CD4-positive, alpha-beta T cell treated with Interferon gamma for 1 hour (primary cell): ENCODE measurements at places on chromosomes 2 and 18.
A peak's percentile ranks its signal among the peaks of the same experiment; 100 is the strongest.

DNA sequence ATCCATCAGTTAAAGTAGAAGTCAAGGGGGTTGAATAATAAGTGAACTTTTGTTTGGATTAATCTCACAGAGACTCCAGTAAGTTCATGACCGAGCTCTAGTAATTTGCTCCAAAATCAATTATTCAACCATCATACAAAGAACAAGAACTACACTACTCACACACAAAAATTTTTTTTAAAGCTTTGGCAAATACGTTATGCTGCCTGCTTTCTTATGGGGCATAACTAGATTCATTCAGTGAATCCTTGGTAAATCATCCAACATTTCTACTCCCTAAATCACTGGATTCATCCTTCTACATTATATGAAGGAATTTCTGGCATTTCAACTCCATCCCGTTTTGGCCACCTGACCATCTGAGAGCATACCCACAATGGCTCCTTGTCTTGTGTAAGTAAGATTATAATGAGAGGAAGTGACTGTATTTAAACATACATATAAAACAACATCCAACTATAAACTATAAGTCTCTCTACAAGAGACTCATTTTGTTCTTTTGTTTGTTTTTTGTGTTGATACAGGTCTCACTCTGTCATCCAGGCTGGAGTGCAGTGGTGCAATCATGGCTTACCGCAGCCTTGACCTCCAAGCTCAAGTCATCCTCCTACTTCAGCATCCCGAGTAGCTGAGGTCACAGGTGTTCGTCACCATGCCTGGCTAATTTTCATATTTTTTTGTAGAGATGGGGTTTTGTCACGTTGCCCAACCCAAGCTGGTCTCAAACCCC is 144.2 kb upstream of the LRRTM4 start:
- DNase-seq, result no peak

DNA sequence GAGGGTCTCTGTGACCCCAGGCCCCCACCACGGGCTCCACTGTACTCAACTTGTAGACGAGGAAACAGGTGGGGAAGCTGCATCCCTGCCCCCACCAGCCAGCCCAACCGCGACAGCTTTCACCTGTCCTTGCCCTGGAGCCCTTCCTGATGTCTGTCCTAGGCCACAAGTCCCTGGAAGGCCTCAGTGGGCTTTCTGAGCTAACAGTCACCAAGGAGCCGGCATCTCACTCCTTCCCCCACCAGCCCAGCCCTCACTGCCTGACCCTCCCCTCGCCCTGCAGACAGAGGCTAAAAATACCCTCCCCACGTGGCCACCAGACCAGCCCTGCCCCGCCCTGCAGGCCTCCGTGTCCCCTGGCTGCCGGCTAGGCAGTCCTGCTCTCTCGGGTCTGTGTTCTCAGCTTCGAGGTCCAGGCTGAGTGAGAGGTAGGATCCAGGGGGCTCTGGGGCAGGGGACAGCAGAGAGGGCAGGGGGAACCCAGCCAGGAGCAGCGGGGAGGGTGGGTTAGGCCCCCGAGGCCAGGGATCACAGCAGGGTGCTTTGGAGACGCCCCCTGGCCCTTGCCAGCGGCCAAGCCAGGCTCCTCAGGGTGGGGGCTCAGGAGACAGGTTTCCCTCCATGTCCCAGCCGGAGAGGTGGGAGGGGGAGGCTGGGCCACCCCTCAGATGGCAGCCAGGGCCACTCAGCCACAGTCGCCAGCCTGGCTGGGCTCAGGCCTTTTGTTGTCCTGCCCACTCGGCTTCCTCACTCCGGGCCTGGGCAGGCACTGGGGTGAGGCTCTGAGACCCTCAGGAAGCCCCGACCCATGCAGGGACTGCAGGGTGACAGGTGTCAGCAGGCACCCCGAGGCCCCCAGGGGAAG is at the start of gene KLHL30:
KLHL30 (plus strand) TSS at position 338 of the 865 bp plus-strand sequence. CDS start 2,087 bp downstream, outside the sequence.
- DNase-seq, result no peak

DNA sequence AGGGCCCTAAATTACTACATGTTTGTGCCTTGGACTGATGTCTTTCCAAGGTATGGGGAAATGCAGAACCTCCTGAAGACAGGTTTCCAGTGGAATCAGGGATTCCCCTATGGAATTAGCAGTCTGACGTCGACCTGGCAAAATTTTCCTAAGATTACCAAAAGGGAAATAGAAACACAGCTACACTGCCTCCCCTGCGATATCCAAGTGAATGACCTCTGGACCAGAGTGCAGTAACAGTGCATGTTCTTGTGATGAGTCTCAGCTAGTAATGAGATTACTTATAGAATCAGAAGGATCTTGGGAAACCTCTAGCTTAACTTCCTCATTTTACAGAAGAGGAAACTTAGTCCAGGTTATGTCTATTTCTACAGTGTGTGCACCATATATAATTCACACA is 21.3 kb upstream of the CHST9 start:
- no peak for DNase-seq

DNA sequence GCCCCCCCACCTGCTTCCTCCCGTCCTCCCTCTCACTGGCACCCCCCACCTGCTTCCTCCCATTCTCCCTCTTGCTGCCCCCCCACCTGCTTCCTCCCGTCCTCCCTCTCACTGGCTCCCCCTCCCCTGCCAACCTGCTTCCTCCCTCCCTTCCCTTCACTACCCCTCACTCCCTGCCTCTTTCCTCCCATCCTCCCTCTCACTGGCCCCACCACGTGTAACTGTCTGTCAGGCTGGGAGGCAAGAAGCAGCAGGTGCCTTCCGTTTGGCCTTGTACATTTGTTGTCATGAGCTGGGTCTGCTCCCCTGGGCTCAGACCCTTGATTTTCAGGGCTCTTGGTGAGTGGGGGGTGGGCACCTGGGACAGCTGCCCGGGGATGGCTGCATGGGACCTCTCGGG is 19.1 kb downstream of the RTP5 start:
- DNase-seq, result no peak

DNA sequence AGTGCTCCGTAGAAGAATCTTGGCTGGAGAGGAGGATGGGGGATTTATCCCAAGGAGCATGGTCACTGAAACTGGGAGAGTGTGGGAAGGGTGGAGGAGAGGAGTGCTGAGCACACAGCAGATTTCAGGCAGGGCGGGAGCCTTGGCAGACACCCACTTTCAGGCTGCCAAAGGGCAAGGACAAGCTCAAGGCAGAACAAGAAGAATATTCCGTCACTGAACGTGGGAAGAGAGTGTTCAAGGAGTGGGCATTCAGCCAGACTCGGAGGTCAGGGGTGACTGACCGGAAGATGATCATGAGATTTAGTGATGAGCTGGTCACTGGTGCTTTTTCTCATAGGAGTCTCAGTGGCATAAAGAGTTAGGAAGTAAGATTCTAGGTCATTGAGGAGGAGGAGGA is 136.2 kb upstream of the RASGRP3 start:
- DNase-seq, result no peak

GRCh38 chr2:230153390-230153976 is 66.3 kb downstream of the SP110 start:
- no peak for DNase-seq

DNA sequence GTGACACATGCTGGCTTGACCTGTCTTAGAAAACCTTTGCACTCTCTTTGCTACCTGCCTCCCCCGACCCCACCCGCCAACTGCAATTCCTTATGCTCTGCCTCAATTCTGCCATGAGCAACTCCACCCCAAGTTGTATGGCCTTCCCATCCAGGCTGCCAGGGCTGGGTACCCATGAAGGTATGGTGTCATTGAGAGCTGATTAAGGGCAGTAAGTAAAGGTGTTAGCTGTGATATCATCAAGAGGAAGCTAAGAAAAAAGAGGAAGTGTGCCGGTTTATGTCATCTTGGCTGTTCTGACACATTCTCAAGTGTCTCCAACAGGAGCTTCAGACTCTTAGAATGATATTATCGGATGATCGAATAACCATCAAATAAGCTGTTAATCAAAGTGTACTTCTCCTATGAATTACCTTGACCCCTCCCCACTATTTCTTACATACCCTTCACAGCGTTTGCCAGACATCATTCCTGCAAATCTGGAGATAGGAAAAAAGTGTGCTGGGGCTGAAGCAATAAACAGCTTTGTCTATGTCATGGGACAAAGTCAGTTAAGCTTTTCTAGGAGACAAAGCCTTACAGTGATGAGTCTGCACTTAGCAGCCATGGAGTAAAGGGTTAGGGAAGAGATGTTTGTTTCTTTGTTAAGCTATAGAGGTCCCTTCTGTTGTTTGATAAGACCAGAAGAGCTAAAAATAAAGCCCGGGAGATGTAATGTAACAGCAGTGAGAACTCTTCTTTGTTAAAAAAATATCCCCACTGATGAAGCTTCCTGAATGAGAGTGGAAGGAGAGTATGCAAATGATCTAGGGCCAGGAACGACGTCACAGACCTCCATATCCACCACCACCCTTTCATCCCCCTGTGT is 40.4 kb upstream of the SMAD2 start:
- DNase-seq, result no peak

DNA sequence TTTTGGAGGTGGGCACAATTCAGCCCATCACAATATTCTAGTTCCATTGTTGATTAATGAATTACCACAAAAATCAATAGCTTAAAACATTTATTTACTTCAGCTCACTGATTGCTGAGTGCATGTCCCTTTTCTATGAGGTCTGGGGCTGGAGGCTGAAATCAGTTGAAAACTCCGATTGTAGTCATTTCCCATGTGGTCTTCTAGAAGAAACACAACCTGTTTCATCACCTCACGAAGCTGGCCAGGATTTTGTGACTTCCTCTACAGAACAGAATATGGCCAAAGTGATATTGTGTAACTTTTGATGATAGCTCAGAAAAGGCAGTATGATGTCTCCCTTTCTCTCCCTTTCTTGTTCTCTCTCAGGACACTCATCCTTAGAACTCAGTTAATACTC is 44.1 kb upstream of the CYRIA start:
- DNase-seq, result peak; percentile 30

- DNase-seq, result no peak
Measured at GRCh38 chr2:47259829-47260228, 104.7 kb upstream of the STPG4 start.

DNA sequence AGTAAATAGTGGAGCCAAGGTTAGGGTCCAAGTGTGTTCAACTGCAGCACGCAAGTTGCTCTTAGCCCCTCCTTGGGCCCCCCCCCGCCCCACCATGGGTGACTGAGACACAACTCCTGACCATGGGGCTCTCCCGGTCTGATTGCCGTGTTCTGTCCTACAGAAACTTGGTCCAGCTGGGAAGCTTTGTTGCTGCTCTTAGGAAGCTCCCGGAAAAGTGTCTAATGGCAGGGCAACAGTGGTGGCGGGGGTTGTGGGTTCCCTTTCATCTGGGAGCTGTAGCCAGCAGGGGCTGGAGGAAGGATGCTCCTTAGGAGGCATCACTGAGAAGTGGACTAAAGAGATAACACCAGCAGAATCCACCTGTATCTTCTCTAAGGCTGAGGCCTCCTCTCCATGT is 111.1 kb downstream of the CYP26B1 start:
- DNase-seq, result no peak
